ENCODE measurements at places on chromosomes 5 and 9.
A peak's percentile ranks its signal among the peaks of the same experiment; 100 is the strongest.

DNA sequence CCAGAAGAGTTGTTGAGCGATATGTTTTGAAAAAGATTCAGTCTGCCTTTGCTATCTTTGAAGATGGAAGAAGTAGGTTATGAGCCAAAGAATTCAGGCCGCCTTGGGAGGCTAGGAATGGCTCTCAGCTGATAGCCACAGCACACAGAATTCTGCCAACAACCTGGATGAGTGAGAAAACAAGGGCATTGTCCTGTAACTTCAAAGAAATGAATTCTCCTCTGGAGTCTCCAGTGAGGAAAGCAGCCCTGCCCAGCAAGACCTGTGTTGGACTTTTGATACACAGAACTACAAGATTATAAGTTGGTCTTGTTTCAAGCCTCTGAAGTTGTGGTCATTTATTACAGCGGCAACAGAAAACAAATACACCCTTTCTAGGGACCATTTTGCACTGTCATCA lies 509.9 kb upstream of the ZNF608 start:
- DNase-seq: no peak

GRCh38 chr5:125197321-125197720 lies 450.9 kb upstream of the ZNF608 start:
- DNase-seq: no peak

DNA sequence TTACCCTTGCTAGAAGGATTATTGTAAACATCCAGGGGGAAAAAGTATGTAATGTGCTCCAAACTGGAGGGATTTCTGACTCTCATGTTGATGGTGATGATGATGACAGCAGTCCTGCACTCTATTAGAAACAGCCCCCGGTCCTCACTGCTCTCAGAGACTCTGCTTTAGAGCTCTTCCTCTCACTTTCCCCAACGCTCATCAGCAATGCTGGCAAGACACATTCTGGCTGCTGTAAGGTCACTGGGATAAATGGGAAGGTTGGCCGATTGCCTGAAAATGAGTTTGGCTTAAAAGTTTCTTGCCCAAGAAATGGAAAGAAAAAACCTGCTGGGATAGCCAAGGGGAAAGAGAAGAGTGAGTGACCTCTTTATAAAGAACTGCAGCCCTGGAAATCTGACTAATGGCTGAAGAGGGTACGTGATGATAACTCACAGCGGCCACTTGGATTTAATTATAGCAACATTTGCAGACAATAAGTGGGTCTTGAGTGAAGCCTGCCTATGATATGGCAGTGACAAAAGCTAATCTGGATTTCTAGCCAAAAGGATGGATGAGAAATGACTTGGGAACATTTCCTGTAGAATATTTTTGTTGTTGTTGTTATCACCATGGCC lies 235.8 kb downstream of the TMEM38B start:
- DNase-seq: no peak

DNA sequence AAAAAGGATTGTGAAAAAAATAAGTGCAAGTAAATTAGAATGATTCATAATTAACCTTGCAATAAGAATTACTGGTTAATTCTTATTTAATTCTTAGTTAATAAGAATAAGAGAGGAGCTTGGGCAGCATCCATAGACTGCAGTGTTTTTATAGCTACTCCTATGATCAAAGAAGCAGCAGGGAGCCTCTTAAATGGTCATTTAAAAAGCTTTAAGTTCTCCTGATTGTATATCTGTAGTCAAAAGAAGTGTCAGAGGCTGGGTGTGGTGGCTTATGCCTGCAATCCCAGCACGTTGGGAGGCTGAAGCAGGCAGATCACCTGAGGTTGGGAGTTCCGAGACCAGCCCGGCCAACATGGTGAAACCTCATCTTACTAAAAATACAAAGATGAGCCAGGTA lies 14.4 kb downstream of the ACER2 start:
- DNase-seq: no peak

GRCh38 chr5:137179203-137179602 lies 319.9 kb downstream of the SPOCK1 start:
- no peak for DNase-seq

DNA sequence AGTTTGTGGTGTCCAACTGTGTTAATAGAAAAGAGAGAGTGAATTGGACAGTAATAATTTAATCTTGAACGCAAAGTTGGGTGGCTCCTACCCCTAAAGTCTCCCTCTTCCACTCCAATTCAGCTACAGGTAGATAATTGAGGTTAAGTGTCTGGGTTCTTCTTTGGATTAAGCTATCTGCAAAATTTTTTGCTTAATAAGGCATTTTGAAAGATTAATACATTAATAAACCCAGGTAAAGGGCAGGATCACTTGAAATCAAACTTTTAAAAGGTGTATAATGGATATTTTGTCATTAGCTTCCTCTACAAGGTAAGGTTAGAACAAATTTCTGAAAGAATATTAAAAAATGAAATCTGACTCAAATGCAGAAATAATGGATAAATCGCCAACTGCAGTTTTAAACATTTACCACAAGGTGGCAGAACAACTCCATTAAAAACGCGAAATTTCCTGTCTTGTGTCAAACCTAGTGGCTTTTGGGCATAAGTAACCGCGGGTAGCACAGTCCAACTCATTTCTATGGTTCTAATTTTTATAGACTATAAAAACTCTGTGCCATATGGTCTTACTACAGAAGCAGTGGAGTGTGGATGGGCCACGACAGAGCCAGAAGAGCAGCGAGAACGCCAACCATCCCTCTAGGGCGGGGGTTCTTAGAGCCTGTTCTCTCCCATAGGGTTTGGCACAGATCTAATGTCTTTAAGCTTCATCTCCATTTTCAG lies 276.5 kb downstream of the ARHGEF28 start:
- no peak for DNase-seq

DNA sequence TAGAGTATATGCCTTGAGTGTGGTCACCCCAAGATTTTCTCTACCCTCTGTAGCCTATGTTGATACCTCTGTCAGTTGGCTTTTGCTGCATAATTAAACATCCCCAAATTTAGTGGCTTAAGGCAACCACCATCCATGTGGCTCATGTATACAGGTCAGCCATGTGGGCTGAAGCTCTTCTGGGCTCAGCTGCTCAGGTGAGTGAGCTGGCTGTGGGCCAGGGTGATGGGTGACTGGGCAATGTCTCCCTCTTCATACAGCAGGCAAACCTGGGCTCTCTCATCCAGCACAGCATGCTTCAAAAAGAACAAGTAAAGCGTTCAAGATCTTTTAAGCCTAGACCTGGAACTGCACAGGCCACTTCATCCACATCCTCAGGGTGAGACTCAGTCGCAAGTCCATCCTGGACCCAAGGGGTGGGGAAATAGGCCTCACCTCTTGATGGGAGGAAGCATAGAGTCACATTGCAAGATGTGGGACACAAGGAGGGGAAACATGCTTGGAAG lies 188.2 kb upstream of the TAS2R1 start:
- DNase-seq: no peak

DNA sequence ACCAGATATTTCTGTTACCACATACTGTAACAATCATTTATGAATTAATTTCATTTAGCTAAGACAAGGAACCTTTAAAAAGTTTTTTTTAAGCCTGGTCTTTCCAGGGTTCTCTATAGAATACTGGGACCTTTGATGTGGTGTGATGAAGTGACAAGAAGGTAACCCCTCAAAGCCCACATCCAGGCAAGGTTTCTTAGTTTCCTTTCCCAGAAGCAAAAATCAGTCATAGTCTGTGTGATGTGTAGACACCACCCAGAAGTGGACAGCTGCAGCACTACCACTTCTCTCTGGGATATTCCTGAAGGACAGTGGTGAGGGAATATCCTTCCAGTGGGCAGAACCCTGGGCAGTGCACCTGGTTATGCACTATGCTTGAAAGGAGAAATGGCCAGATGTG lies 115.6 kb downstream of the TTC39B start:
- peak; percentile 34 for DNase-seq

- DNase-seq: peak; percentile 94
These were observed at the start of gene CLPTM1L for GRCh38 chr5:1344975-1345838. TSS of gene CLPTM1L (minus strand) at chr5:1345099. CDS start at chr5:1344841, 258 bp downstream.

DNA sequence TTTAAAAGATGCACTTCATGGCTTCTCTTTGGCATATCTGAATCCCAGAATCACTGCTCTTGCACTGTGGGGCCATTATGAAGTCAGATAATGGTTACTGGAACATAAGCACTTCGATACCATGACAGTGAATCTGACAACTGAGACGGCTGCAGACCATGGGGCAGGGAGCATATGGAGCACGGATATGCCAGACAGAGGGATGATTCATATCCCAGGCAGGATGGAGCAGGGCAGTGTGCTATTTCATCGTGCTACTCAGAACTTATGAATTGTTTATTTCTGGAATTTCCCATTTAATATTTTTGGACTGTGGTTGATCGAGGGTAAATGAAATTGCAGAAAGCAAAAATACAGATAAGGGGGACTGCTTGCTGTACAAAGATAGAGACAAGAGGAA lies 145.0 kb downstream of the EGFLAM start:
- DNase-seq: no peak

DNA sequence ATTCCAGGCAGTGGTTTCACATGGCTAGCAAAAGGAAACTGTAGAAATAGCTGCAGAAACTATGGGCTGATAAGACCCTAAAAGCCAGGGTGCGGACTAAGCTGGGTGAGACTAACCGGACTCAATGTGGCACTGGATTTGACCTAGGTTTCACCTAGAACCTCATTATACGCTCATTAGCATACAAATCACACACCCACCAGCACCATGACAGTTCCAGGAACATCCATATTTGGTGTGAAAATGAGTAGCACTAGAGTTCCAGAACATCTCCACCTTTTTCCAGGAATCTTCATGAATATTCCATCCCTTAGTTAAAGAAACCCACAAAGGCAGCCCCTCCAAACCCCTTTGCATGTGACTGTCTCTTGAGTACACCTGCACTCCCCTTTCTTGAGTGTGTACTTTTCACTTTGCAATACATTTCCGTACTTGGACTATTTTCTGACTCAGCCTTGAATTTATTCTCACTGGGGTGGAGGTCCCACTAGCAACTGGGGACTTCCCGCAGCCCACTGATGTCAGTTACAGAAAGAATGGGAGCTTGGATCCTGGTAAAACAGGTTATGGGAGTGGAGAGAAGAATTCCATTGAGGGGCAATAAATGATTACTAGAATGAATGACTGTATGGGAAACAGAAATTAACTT lies 58.0 kb upstream of the SPATA31C2 start:
- no peak for DNase-seq

DNA sequence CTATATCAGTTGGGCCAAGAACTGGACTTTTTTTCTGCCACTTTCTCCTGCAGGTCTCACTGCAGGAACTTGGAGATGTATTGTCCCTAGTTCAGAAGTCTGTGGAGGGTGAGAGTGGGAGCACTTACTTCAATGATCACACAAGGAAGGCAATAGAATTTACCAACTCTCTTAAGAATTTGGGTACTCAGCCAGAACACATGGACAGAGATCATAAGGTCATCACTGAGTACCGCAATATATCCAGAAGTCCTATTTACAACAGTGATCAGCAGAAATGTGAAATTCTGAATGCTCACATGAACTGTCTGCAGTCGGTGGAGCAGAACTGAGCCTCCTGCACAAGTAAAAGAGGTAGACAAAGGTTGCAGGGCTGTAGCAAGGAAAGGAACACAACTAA lies 101.0 kb downstream of the FAM114A2 start:
- no peak for DNase-seq

DNA sequence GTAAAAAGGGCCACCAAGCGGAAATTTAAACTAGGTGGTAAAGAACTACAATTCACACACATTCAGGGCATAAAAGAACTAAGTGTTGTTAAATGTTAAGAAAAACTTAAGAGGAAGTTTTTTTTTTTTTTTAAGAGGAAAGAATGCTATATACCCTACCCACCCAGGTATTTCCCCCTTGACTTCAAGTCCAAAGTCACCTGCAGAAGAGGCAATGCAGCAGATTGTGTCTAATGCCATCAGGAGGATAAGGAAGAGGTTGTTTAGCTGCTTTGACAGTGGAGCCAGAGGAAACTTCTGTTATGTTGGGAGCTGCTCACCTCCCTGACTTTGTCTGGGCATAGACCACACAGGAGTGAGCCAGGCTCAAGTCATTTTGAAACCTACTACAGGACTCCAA lies 69.2 kb downstream of the MPDZ start:
- no peak for DNase-seq

- DNase-seq: no peak
These were observed 225.0 kb upstream of the PRR16 start for GRCh38 chr5:120239086-120239485.

- DNase-seq: no peak
These were observed 76.4 kb downstream of the LRSAM1 start for GRCh38 chr9:127527560-127528268.

DNA sequence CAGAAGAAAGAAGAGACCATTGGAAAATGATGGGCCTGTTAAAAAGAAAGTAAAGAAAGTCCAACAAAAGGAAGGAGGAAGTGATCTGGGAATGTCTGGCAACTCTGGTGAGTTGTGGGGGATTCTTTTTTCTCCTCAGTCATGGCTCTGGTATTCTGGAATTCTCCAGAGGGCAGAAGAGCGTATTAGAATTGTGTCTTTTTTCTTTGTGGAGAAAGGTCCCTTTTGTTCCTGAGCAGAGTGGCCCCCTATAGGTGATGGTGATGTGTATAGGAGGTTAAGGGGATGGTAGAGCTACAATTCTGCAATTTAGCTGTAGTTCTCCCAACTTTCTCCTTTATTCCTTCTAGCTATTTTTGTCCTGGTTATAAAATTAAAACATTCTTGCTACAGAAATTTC lies 1.6 kb upstream of the DHFR start:
- DNase-seq: no peak

DNA sequence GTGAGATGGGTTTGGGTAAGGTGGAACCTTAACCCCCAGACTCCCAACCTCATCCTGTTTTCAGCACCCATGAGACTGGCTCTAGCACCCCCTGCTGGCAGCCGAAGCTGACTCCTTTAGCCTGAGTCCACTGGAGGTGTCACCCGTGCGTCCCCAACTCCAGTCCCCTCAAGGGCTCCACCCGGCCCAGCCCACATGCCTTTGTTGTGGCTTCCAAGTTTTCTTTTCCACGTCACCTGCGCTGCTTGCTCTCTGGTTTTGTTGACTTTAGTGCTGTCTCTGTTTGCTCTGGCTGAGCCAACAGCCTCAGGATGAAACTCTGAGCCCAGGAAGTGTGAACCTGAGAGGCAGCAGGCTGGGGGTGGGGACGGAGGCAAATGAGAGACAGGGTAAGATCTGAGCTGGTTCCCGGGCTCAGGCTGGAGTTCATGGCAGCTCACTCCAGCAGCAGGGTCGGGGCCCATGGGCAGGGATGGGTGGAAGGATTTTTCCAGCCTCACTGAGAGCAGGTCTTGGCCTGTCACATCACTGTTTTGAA lies 13.2 kb upstream of the AQP7 start:
- peak; percentile 87 for DNase-seq

DNA sequence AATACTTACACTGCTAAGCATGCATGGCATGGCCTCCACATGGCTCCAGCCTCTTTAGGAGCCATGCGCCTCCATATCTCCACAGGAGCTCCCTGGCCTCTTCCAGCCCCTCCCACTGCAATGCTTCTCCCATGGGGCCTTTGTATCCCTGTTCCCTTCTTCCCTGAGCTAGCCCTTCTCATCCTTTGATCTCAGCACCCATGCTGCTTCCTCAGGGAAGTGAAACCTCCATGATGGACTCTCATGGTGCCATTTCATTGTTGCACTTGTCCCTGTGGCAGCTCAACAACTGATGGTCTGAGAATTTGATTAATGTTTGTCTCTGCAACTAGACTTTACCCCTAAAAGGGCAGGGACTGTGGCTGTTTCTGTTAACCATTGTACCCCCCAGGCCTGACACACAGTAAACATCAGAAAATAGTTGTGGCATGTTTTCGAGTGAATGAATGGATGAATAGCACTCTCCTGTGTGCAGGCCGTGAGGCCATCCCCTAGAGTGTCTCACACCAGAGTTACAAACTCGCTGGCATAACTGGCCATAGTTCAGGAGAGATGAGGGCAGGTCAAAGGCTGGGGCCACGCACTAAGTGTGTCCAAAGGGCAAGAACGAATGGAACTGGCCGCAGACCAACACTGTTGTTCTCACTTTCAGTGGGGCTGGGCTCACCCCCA lies 6.6 kb downstream of the IDNK start:
- DNase-seq: no peak
